Heart left ventricle (tissue), 16 donors: ENCODE measurements at places on chromosomes 4 and X. TPM values are rescaled to one million over a fixed set of nuclear protein-coding genes. Genes with fewer than 3 reads are reported as not detected.

DNA sequence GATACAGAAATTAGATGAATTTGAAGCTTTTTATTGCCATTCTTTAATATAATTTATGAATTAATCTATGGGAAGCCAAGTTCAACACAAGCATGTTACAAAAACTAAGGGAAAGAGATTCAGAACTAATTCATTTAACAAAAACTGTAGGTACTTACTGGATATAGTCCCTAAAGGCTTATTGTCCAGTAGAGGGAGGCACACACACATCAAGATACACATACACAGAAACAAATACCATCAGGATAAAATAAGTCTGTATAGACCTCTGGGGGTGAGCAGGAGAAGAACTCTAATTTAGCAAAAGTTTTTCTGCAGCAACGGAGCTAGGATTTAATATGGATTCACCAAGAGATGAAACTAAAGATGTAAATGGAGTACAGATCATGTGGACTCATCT, 83.0 kb upstream of the IL13RA1 start:
- no peak for DNase-seq

Gene NXF3
- not detected for total RNA-seq

GRCh38 chr4:80249144-80249543, 17.3 kb upstream of the FGF5 start:
- no peak for DNase-seq

- DNase-seq: no peak
Measured at GRCh38 chr4:153211986-153212728, 7.9 kb downstream of the TRIM2 start.
